ENCODE measurements at places on chromosomes 13 and 19. TPM values are rescaled to one million over a fixed set of nuclear protein-coding genes. Genes with fewer than 3 reads are reported as not detected.

The CHMP2A gene
- total RNA-seq, result 105 TPM

The PSG5 gene
- 50.7 TPM for total RNA-seq

The APOE gene
- 0.18 TPM for total RNA-seq

The SAMD1 gene
- total RNA-seq, result 7.5 TPM

The UBL5 gene
- total RNA-seq, result 434 TPM

The PLIN5 gene
- total RNA-seq, result not detected

The IZUMO2 gene
- not detected for total RNA-seq

The CAMSAP3 gene
- total RNA-seq, result not detected

The NXNL1 gene
- total RNA-seq, result not detected

The CACNA1A gene
- 5.3 TPM for total RNA-seq

The PRSS57 gene
- total RNA-seq, result not detected

The KDELR1 gene
- total RNA-seq, result 57.8 TPM

The GJB6 gene
- not detected for total RNA-seq

The ZNF382 gene
- 1.9 TPM for total RNA-seq

The KBTBD7 gene
- total RNA-seq, result 7.9 TPM

The CILP2 gene
- 0.18 TPM for total RNA-seq

The TEX26 gene
- total RNA-seq, result not detected

The ZNF415 gene
- 7.8 TPM for total RNA-seq

The KCTD4 gene
- total RNA-seq, result 0.72 TPM

DNA sequence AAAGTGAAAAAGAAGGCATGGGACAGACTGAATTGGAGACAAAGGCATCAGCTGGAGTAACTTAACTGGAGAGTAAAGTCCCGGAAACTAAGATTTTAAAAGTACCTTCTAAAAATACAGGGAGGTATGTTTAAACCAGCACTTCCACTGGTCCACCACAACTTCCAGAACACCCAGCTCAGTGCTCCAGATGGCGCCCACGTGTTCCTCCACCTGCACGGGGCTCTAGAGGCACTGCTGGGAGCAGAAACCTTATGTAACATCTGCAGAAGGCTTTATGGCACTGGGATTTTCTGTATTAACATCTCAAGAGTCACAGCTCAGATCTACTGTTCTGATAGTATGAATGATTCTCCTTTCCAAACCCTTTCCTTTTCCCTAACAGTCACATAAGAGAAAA lies 252.1 kb downstream of the DCLK1 start:
- DNase-seq, result no peak

GRCh38 chr13:61255040-61255796 lies 160.4 kb downstream of the PCDH20 start:
- DNase-seq, result no peak

GRCh38 chr19:3548606-3549005 lies 8.8 kb downstream of the MFSD12 start:
- no peak for DNase-seq

GRCh38 chr13:57843521-57843920 lies 212.0 kb downstream of the PCDH17 start:
- DNase-seq, result no peak

DNA sequence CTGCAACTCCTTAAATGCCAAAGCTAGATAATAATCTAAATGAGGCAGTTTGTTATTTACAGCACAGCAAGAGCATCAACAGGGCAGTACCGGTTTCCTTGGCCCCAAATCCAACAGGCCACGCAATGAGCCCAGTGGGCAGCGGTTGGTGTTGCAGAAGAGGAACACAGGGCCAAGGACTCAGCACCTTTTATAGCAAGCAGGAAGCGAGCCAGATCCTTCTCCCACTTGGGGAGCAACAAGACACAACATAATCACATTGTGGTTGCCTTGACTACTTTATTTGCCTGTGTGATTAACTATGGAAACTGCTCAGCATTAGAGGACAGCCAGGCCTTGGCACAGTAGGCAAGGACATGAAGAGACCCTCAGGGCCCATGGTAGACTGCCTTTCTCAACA lies 67.1 kb upstream of the HTR2A start:
- DNase-seq, result no peak

- no peak for DNase-seq
Observed at GRCh38 chr19:56291867-56292266, 19.3 kb downstream of the EDDM13 start.

DNA sequence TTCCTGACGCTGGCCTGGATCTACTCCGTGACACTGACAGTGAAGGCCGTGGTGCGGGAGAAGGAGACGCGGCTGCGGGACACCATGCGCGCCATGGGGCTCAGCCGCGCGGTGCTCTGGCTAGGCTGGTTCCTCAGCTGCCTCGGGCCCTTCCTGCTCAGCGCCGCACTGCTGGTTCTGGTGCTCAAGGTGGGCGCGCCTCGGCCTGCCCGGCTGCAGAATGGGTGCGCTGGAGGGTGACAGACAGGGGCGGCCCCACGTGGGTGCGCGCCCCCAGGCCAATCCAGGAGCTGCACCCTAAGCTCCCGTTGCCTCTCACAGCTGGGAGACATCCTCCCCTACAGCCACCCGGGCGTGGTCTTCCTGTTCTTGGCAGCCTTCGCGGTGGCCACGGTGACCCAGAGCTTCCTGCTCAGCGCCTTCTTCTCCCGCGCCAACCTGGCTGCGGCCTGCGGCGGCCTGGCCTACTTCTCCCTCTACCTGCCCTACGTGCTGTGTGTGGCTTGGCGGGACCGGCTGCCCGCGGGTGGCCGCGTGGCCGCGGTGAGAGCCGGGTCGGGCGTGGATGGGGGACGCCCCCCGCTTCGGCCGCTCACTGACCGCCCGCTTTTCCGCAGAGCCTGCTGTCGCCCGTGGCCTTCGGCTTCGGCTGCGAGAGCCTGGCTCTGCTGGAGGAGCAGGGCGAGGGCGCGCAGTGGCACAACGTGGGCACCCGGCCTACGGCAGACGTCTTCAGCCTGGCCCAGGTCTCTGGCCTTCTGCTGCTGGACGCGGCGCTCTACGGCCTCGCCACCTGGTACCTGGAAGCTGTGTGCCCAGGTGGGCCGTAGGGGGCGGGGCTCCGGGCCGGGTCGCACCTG lies 7.2 kb downstream of the ABCA7 start:
- no peak for DNase-seq

DNA sequence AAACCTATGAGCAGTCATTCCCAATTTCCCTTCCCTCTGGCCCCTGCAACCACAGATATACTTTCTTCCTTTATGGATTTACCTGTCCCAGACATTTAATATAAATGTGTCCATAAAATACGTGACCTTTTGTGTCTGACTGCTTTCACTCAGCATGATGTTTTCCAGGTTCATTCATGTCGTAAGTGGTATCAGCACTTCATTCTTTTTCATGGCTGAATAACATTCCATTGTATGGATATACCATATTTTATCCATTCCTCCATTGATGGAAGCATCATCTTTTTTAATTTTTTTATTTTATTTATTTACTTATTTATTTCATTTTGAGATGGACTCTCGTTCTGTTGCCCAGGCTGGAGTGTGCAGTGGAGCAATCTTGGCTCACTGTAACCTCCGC lies 8.0 kb upstream of the PPP6R1 start:
- no peak for DNase-seq

DNA sequence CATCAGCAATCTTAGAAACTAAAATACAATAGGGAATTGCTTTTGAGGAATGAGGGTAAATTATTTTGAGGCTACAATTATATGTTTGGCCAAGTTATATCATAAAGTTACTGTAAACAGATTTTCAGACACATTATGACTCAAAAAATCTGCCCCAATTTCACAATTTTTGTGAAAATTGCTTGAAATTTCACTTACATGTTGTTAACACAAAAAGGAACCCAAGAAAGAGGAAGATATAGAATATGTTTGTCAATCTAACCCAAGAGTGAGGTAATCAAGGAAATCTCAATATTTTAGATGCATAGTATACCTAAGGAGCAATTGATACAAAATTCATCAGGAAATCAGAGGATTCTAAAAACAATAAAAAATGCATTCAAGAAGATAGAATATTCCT lies 73.9 kb upstream of the FNDC3A start:
- DNase-seq, result no peak

- DNase-seq, result no peak
Observed at GRCh38 chr19:482186-483041, 13.9 kb upstream of the MADCAM1 start.

DNA sequence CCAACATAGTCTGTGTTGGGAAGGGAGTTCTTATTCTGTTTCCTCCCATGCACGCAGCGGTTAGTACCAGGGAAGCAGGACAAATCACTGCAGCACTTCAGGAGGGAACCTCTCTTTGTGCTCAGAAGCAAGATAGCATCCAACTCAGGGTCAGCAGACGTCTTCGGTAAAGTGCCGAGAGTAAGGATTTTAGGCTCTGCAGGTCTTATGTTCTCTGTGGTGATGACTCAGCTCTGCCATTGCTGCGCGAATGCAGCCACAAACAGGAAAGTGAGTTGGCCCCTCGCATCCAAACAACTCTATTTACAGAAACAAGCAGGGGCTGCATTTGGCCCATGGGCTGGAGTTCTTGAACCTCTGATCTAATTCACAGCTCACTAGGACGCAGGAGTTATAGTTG lies 122.1 kb upstream of the SPATA13 start:
- peak; percentile 72 for DNase-seq

DNA sequence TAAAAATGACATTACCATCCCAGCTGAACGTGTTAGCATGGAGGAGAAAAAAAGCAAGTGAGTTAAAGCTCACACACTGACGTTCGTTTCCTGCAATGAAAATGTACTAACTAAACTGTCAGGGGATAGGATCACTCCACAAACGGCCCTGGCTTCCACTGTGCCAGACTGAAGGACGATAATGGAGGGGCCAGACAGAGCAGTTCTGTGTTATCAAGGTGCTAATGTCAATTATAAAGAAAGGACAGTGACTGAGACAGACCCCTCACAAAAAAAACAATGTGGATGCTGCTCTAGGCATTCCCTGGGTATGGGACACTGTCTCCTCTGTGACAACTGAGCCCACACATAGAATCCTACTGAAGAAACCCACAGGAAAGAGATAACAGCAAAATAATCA lies 43.7 kb upstream of the SLC15A1 start:
- no peak for DNase-seq

- no peak for DNase-seq
Observed at GRCh38 chr13:113093580-113094409, 11.8 kb upstream of the F7 start.

GRCh38 chr19:42169486-42170413 lies 37.5 kb upstream of the POU2F2 start:
- DNase-seq, result no peak

- DNase-seq, result no peak
Observed at GRCh38 chr19:37564624-37565369, 29.8 kb downstream of the ZNF571 start.

- peak; percentile 52 for DNase-seq
Observed at GRCh38 chr19:12666265-12667048, at the start of the genes MAN2B1 and WDR83. Gene MAN2B1, minus strand, starts transcription at chr19:12666742. Its CDS starts 41 bp downstream, at chr19:12666701. Gene WDR83, plus strand, starts transcription at chr19:12666807. Its CDS starts 2,984 bp downstream, at chr19:12669791.

DNA sequence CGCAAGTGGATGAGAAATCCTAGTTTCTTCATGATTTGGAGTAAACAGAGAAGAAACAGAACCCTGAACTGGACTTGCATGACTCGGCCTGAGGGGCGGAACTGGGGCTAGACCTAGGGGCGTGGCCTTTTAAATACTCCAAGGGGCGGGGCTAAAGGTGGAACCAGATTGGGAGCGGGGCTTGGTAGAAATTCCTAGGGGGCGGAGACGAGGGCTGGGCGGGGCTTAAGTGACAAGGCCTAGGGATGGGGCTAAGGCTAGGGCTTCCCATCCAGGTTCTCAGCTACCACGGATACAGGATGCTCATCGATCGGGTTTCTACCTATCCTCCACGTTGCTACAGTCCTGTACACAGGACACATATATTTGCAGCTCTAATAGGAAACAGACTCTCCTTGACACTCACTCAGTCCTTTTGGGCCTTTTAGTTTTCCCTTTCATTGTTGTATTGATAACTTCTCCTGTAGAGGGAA lies 372 bp upstream of the ZNF699 start:
- peak; percentile 84 for DNase-seq

- no peak for DNase-seq
Observed at GRCh38 chr19:39647918-39648317, 7.8 kb upstream of the LGALS16 start.

GRCh38 chr13:71866335-71867130 lies 471 bp downstream of the DACH1 start:
- no peak for DNase-seq

GRCh38 chr13:114256547-114256946 lies 21.9 kb downstream of the CDC16 start:
- no peak for DNase-seq

GRCh38 chr13:51689663-51689996 lies 105.4 kb downstream of the WDFY2 start:
- DNase-seq, result no peak

- DNase-seq, result peak; percentile 82
Observed at GRCh38 chr19:34712395-34713261, 21.4 kb upstream of the ZNF181 start.

GRCh38 chr13:51955816-51956603 lies 55.2 kb downstream of the ATP7B start:
- no peak for DNase-seq

DNA sequence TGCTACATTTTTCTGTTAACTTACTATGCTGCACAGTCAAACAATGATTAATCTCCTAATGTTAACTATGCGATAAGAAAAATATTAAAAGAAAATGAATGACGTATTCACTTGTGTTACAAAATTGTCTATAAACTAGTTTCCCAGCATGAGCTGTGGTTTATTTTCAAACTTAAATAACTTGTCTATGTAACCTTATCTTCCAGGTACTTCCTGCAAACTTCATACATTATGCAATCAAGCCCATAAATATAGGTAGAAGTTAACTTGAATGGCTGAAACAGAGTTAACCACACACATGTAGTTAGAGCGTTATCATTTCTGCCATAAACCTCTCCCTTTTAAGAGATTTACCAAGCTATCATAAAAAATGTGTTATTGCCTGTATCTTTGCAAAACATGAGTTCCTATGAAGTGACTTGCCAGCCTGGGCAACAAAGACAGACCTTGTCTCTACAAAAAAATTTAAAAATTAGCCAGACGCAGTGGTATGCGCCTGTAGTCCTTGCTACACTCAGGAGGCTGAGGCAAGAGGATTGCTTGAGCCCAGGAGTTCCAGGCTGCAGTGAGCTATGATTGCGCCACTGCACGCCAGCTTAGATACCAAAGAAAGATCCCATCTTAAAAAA lies 17.7 kb upstream of the KLF5 start:
- DNase-seq, result no peak

- no peak for DNase-seq
Observed at GRCh38 chr19:11434703-11435056, 241 bp downstream of the ODAD3 start.

- DNase-seq, result no peak
Observed at GRCh38 chr19:32201211-32201610, 144.2 kb upstream of the ZNF507 start.

- peak; percentile 47 for DNase-seq
Observed at GRCh38 chr13:74203576-74203975, 69.4 kb upstream of the KLF12 start.

- no peak for DNase-seq
Observed at GRCh38 chr19:57165846-57166245, 1.4 kb downstream of the DUXA start.

DNA sequence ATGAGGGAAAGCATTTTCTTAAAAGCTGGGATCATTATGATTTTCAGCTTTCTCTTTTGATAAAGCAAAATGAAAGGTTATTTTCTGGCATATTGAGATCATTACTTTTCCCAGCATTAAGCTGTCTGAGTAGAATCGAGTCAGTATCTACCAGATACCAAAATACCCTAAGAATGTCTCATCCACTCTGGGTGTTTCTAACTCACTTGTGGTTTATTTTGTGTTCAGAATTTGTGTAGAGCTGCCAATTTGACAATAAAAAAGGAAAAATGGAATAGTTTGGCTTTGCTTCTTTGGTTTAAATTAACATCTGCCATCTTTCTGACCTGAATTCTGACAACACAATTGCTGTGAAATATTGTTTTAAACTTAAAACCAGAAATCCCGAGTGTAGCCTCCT lies 438.7 kb upstream of the ARGLU1 start:
- peak; percentile 25 for DNase-seq

Measured in IMR-90 (cell line).